ENCODE measurements at places on chromosomes 11 and 22.

DNA sequence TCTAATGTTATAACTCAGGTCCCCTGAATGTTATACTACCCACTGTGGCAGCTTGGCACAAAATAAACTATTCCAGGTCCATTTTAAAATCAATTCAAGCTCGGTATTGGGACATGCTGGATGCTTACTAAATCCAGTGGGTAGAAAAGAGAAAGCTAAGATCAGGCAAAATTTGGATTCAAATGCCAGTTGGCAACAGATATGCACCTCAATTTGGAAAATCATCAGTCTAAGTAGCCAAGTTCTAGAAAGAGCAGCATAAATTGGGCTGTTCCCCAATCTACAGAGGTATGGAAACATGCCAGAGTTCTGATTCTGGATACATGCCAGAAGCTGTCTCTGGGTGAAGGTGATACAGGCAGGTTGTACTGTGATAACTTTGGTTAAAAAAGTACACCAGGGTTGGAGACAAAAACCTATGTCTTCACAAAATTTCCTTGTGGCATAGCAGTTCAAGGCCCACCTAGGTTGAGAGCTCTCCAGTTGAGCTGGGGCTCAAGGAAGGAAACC lies 427.8 kb downstream of the LRRC4C start:
- no peak for DNase-seq

- DNase-seq = no peak
Observed at GRCh38 chr11:29271616-29272015, 745.2 kb downstream of the KCNA4 start.

DNA sequence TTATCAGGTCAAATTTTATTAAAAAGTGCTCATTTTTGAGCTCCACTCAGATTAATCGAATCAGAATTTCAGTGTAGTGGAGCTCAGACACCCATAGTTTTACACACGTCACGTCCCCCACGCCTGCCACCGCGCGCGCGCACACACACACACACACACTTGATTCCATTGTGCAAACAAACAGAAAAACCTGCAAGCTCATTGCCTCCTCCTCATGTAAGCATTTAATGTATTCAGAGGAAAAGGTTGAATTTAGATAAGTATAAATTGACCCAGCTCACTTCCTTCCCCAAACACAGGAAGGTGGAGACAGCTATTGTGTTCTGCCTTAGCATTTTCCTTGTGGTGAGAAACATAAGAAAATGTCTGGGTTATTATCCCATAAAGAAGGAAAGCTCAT lies 336.7 kb downstream of the LUZP2 start:
- DNase-seq = no peak

DNA sequence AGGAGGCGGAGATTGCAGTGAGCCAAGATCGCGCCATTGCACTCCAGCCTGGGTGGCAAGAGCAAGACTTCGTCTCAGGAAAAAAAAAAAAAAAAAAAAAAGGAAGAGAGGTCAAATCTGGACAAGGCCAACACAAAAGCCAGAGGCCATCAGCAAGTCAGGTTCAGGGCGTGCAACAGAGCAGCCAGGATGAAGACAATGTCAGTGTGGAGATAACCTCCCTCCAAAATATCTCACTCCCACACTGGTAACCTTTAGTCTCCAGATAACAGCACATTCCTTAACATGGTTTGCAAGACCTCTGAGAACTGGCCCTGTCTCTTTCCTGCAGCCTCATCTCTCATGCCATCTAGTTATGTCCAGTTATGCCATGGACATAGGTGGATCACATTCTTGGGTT lies 4.7 kb downstream of the CSNK2A3 start:
- no peak for DNase-seq

- no peak for DNase-seq
Observed at GRCh38 chr11:61753672-61754071, 1.2 kb downstream of the MYRF start.

DNA sequence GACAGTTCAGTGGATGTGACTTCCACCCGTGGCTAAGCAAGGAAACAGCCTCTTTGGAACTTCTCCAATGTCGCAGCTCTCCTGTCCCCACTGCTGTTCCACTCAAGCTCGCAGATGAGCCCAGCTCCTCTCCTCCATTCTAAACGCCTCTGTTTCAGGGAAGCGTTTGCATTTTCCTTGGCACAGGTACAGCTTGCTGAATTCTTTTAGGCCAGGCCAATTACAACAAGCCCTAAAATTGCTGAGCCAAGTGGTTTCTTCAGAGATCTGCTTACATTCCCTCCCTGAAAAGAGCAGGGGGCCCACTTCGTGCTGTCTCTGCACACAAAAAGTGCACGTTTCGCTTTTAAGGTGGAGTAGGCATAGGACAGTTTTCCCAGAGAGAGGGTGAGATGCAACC lies 91.5 kb upstream of the BLID start:
- no peak for DNase-seq
